Hepatic stellate cell (primary cell): ENCODE measurements at places on chromosomes 11 and 22.

- peak; percentile 65 for DNase-seq
Observed at GRCh38 chr11:57476757-57477506, 16.6 kb downstream of the RTN4RL2 start.

- peak; percentile 12 for DNase-seq
Observed at GRCh38 chr11:6864438-6864837, 1.6 kb downstream of the OR10A2 start.

GRCh38 chr11:450809-451451 is 851 bp downstream of the PTDSS2 start:
- peak; percentile 85 for DNase-seq

DNA sequence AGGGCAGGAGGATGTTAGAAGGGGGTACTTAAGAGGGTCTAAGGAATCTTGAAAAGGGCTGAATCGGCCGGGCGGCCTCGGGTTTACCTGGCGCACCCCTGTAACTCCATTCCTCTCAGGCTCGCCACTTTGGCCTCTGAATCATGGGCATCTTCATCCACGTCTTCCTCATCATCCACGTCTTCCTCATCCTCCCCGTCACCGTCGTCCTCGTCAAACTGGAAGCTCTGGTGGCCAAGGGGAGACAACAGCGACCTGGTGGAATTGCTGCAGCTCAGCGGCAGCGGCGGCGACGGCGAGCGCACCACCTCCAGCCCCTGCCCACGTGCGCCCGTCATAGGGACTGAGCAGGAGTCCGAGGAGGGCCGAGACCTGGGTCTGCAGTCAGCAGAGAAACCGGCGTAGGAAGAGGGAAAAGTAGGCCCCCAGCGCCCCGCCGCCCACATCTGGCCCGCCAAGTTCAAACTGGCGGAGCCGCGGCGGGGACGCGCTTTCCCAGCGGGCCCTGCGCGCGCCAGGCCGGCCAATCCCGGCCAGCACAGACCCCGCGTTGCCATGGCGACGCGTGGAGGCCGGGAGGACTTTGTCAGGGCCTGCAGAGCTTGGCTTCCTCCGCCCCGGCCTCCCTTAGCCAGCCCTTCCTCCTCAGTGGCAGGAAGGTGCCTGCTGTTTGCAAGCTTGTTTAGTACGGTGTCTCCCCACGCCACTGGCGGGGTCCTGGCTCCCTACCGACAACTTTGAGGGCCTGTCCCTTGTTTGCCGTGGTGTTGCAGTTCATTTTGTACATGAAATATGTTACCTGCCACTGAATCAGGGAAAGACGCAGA is at the start of gene CCDC34:
Gene CCDC34, minus strand, starts transcription at position 467 of the 827 bp plus-strand sequence. Its CDS starts 21 bp downstream, at position 446.
- peak; percentile 90 for DNase-seq

GRCh38 chr11:68872216-68873003 is 30.7 kb upstream of the CPT1A start:
- DNase-seq = peak; percentile 69

DNA sequence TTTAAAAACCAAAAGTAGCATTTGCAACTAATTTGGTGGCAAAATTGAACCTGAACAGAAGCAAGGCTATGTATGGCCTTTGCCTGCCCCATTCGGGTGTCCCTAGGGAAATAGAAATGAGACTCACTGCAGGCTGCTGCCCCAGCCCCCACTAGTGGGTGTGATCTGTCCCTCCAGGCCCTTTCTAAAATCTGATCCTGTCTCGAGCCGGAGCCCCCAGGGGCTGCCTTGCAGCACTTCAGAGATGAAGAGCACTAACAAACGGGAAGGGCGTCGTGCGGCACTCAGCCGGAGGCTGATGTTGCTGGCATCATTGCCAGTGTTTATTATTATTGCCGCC is 43.2 kb downstream of the CD82 start:
- no peak for DNase-seq

DNA sequence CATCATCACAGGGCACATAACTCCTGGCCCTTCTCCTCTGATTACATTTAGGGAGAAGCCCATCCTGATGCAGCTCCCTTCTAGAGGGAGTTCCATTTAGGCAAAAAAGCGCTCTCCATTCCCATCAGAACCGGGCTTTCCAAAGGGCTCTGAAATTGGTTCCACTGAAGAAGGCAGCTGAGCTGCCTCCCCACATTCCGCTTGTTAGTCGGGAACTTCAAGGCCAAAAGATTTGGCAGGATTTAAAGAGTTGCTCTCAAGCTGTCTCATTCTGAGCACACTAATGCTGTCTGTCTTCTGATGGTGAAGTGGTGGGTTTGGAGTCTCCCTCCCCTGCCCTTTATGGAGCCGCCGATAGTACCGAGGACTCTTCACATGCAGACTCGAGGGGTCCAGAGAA is 26.6 kb upstream of the CABP7 start:
- DNase-seq = no peak

DNA sequence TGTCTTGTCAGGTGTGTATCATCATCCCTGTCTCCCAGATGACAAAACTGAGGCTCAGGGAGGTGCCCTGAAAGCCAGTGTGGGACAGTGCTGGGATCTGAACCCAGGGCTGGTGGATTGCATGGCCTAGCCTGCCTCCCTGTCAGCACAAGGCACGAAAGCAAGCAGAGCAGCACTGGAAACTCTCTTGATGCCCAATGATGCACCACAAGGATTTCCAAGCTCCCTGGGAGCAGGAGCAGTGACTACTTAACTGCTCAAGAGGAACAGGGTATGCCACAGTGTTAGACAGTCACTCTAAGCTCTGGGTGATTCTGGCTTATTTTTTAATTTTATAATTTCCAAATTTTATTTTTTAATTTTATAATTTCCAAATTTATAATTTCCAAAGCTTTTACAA is 9.0 kb downstream of the ZC3H7B start:
- no peak for DNase-seq

DNA sequence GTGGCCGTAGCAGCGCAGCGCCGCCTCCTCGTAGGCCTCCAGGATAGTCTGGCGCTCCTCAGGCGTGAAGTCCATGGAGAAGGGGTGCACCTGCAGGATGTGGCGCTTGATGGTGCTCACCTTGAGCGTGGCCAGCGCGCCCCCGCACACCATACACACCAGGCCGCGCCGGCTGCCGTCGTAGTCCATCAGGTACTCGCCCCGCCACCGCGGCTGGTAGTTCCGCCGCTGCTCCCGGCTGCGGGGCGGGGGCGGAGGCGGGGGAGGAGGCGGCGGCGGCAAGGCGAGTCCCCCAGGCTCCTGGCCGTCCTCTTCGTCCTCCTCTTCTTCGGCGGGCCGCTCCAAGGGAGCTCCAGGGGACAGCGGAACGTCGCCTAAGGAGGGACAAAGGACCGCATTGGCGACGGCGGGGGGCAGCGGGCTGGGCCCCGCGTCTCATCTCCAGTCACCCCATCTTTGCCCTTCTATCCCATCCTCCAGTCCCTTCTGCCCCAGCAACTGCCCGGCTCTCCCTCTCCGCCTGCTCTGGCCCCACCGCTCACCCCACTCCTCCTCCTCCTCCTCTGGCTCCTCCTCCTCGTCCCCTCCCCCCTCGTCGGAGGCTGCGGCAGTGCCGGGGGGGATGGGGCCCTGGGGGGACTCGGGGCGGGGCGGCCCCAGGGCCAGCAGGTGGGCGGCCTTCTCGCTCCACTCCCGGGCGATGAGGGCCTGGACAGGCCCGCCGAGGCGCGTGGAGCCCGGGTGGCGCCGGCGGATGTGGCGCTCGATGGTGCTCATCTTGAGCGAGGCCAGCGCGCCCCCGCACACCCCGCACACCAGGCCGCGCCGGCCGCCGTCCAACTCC is 4.9 kb downstream of the ZFTA start:
- DNase-seq = no peak

- DNase-seq = no peak
Observed at GRCh38 chr11:4048340-4048739, 46.3 kb upstream of the RRM1 start.

DNA sequence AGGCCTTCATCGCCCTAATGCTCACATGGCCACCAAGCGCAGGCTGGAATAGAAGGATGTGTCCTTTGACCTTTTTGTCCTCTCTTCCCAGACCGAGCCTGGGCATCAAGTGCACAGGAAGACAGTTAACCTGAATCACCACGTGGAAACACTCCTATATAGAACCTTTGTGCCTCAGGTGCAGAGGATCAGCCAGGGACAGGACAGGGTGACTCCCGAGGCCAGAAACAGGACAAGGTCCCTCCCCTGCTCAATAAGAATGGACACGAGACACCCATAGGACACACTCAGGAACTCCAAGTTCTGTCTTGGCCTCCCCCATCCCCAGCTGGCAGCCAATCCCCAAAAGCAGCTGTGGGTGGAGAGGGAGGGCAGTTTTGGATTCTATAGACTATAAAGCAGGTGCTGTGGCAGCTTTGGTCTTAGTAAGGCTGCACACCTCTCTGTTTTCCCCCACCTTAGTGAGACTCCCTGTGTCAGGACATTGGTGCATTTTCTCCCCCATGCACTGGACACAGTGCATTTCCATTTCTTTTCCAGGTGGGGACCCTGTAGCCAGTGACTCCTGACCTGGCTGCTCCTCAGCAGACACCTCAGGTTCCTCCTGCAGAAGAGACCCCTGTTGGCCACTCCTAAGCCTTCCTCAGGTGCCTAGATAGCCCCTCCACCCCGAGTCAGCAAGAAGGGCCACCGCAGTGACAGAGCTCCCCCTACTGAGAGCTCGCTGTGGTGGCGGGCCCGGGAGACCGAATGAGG is 43.6 kb upstream of the POU2AF1 start:
- DNase-seq = no peak

- DNase-seq = no peak
Observed at GRCh38 chr11:69873166-69874077, 54.2 kb upstream of the FGF3 start.

DNA sequence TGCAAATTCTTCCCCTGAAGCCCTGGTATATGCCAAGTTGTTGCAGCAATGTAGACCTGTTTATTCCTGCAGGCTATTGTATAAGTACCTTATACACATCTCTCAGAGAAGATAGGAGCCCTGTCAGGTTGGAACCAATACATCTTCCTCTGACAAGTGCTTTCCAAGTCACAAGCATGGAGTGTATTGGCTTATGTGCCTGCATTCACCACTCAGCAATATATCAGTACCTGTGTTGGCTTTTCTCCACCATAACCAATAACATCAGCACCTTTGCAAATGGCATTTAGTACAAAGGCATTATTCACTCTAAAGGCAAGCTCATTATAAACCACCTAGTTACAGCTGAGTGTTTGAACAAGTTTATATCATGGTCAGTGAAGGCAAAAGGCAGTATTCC is 611.7 kb upstream of the CNTN5 start:
- no peak for DNase-seq

DNA sequence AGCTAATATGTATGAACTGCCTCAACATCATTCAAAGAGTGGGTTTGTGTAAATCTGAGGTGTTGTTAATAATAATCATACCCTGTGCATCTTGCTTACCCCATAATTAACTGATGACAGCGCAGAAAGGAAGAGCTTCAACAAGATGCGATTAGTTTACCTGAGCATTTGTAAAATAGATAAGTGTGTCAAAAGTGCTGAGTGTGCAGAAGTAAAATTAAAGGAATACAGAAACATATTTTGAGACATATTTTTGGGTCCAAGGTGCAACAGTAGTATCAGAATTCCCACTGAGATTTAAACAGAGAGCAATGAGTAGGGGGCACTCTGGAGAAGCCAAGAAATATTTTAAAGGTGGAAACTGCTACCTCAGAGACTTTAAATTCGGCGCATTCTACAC is 6.1 kb downstream of the BLID start:
- DNase-seq = no peak

DNA sequence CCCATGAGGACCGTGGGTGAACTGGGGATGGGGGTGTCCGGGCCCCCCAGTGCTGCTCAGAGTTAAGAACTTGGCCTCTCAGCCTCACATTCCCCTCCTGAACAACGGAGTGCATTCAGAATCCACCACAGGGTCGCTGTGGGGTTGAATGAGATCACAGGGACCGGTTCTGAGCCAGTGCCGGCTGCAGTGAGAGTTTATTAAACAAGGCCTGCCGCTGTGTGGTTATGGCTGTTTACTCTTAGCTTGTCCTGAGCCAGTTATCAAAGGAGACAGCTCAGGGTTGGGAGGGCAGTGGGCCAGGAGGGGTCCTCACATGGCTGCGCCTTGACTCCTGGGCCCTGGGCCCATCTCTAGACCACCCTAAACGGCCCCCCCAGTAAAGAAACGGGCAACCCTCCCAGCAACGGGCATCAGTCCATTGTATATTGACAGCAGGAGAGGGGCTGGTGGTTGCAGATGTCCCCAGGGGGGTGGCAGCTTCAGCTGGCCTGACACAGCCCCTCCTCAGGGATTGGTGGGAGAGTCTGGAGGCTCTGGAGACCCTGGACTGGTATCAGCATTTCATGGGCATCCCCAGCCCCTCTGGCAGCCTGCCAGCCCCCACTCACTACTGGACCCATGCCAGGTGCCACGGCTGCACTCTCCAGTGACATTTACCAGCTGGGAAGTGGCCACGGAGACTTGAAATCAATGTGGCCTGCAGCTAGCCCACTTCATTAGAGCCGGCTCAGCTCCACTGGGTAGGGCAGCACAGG is 15.1 kb upstream of the CABP7 start:
- peak; percentile 73 for DNase-seq

DNA sequence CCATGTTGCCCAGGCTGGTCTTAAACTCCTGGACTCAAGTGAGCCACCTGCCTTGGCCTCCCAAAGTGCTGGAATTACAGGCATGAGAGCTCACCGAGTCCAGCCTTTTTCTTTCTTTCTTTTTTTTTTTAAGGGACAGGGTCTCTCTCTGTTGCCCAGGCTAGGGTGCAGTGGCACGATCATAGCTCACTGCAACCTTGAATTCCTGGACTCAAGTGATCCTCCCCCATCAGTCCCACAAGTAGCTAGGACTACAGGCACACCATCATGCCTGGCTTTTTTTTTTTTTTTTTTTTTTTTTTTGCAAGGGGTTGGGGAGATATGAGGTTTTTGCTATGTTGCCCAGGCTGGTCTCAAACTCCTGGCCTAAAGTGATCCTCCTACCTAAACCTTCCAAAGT is 78.5 kb downstream of the MRTFA start:
- no peak for DNase-seq

GRCh38 chr11:77710358-77710757 is 72.8 kb upstream of the CLNS1A start:
- peak; percentile 19 for DNase-seq

DNA sequence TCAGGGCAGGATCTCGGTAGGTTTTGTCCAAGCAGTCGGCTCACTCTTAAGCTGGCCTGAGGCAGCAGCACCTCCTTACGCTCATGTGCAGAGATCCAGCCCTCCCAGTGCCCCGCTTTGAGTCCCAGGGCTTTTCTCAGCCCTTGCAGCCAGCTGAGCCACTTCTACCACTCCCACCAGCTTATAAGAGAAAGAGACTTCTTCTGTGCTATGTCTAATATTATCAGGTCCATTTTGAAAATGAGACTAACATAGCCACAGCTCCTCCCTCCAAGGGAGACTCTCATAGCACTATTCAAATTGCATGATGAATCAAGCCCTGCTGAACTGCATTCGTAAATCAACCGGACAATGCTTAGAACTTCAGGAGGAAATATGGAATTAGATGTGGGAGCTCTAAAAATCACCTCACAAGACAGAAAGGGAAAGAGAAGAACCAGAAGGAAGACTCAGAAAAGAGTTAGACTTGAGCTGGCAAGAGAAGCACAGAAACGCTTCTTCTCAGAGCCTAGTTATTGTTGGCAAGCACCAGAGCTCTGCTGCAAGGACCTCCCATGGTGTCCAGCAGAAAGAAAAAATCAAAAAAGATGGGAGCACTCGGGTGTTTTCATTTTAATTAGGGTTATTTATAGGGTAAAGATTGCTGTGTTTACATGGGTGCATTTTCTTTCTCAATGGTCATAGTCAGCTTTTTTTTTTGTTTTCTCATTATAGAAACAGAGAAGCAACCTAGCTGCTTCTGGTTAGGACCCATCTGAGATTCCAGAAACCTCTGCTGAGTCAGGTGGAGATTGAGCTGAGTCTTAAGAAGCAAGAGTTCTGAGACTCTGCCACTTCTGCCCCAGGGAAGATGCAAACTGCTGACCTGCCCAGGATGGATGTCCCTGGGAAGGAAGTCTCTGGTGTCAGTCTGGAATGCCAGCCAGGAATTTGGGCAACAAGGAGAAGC is 181.4 kb downstream of the ETS1 start:
- no peak for DNase-seq

- DNase-seq = no peak
Observed at GRCh38 chr11:69086152-69087132, 37.7 kb downstream of the TPCN2 start.
